ENCODE measurements at places on chromosomes 6 and 20.

GRCh38 chr20:51373713-51374455, 168.6 kb downstream of the NFATC2 start:
- H3K4me1 ChIP-seq = peaks cover 6% of the 10 kb centered on the region
- H3K4me3 ChIP-seq = no peak overlapping the region
- no peaks in the 10 kb centered on the region for H3K36me3 ChIP-seq
- H3K27me3 ChIP-seq = no peaks in the 10 kb centered on the region
- no peak for DNase-seq
- no peak overlapping the region for H3K27ac ChIP-seq

DNA sequence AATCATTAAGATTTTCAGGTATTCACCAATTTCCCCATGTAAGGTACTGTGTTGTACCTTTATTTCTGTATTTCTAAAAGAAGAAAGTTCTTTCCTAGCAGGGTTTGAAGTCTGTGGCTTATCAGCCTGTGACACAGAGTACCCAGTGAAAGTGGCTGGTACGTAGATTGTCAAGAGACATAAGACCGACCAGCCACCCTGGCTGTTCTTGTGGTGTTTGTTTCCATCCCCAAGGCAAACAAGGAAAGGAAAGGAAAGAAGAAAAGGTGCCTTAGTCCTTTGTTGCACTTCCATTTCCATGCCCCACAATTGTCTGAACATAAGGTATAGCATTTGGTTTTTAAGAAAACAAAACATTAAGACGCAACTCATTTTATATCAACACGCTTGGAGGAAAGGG, 40.6 kb upstream of the SMIM28 start:
- H3K4me3 ChIP-seq = no peak overlapping the region
- H3K27me3 ChIP-seq = no peaks in the 10 kb centered on the region

GRCh38 chr6:153130515-153131036, 506 bp downstream of the RGS17 start:
- peak overlapping the region; percentile 40 for H3K4me3 ChIP-seq
- H3K4me1 ChIP-seq = peaks cover 16% of the 10 kb centered on the region
- peaks cover 16% of the 10 kb centered on the region for H3K27me3 ChIP-seq
- no peak for DNase-seq
- H3K36me3 ChIP-seq = no peaks in the 10 kb centered on the region

DNA sequence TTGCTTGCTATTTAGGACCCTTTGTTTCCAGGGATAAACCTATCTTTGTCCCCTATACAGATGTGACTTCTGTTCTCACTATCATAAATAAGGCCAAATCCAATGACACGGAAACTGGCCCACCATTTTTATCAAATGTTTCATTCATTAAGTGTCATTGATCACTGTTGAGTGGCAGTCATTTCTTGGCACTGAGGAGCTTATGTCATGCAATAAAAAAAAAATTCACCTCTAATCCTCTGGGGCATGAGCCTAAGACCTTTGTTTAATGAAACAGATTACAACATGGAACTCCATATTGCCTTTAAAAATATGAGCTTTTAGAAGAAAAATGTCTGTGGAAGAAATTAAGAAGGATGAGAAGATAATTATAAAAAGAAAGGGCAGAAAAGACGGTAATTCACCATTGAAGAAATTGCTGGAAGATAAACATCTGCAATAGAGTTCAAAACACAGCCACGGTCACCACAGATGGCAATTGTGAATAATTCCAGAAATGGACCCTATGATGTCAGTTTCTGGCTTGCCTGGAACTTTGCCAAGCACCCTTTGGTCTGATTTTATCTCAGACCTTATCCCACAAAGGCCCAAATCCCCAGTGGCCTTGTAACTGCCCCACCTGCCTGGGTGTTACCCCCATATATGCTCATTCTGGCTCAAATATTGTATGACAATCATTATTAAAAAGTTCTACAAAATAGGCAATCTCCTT, 91.1 kb downstream of the DST start:
- no peak for DNase-seq
- H3K4me3 ChIP-seq = no peak overlapping the region
- no peak overlapping the region for H3K27ac ChIP-seq
- H3K36me3 ChIP-seq = no peaks in the 10 kb centered on the region
- no peaks in the 10 kb centered on the region for H3K27me3 ChIP-seq
- peaks cover 18% of the 10 kb centered on the region for H3K4me1 ChIP-seq

DNA sequence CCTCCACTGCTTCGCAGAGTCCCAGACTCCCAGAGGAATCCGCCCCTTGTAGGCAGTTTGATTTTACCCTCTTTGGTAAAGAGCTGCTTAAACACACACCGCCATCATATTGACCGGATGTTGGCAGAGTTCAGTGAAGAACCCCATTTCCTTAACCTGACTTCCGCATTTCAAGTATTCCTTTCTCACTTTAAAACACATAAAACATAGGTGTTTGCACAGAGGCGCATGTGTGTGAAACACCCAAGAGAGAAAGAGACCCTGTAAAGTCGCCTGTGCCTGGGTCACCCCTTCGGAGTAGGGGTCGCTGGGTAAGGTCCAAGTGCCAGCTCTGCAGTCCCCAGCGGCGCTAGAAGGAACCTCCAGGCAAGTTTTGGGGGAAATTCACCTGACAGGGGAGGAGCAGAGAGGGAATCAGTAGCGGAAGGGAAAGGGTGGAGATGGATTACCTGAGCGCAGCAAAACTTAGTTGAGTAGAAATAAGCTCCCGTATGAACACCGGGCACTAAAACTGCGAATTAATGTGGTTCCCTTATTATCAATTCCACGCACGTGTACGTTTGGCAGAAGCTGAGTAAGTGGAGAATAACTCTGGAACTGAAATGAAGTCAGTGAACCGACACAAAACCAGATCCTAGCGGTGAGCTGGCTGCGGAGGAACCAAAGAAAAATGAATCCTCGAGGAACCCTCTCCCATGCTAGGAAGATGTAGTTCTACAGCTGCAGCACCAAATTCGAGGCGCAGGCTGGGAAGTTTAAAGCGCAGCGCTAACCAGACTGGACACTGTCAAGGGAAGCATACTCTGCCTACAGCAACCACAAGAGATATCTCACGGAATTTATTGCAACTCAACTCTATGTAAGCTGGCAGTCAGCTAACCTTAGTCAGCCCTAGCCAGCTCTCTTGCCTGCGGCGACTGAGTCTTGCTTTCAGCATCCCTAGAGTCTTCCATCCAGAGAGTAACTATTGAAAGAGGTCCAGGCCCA, 3.5 kb upstream of the HTR1B start:
- no peaks in the 10 kb centered on the region for H3K36me3 ChIP-seq
- peak overlapping the region; percentile 52 for H3K4me3 ChIP-seq
- no peaks in the 10 kb centered on the region for H3K27me3 ChIP-seq

GRCh38 chr6:145865175-145865574, 50.6 kb upstream of the FBXO30 start:
- no peak overlapping the region for H3K4me3 ChIP-seq
- H3K4me1 ChIP-seq = peaks cover 5% of the 10 kb centered on the region
- no peak overlapping the region for H3K27ac ChIP-seq
- H3K36me3 ChIP-seq = no peaks in the 10 kb centered on the region

DNA sequence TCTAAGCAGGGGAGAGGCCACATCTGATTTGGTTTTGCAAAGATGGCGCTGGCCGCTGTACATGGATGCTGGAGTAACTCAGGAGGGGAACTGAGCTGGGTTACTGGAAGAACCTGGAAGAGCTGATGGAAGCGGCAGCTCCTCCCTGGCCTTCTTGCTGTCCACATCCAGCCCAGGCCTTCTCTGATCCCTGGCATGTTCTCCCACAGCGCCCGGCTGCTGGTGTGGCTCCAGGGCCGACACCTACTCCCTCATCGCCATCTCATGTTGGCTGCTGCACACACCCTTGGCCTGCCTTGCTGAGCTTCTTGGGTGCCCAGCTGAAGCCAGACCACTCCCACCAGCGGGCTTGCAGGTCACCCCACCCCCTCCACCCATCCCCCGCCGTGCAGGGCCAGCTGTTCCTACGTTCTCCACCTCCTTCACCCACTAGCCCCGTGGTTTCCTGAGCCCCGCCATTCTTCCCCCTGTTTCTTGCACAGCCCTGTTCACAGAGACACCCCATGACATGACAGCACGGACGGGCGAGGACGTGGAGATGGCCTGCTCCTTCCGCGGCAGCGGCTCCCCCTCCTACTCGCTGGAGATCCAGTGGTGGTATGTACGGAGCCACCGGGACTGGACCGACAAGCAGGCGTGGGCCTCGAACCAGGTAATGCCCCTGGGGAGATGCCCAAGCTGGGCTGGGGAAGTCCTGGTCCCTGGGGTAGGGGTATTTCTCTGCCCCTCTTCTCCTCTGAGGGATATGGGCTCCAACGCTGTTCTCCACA, 28.4 kb downstream of the VSTM2L start:
- H3K27me3 ChIP-seq = no peaks in the 10 kb centered on the region
- H3K4me3 ChIP-seq = no peak overlapping the region
- DNase-seq = no peak

DNA sequence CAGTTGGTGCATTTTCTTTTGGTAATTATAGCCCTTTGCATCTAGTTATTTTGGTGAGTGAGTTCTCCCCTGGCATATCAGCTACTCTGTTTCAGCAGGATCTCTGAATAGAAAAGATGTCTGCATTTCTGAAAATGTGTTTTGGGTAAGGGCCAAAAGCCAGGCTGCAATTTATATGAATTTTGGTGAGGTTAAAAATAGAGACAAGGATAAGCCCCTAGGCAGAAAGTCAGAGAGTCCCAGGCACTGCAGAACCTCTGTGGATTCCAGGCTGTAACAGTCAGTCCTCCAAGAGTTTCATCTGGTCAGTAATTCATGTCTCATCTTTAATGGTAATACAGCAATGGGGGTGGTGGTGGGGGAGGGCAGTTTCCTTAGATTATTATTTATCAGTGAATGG, 53.0 kb downstream of the HDGFL1 start:
- no peaks in the 10 kb centered on the region for H3K4me1 ChIP-seq
- DNase-seq = no peak
- no peaks in the 10 kb centered on the region for H3K36me3 ChIP-seq
- no peaks in the 10 kb centered on the region for H3K27me3 ChIP-seq
- no peak overlapping the region for H3K27ac ChIP-seq
- H3K4me3 ChIP-seq = no peak overlapping the region

- no peak for DNase-seq
- H3K36me3 ChIP-seq = no peaks in the 10 kb centered on the region
- H3K27ac ChIP-seq = no peak overlapping the region
- H3K4me3 ChIP-seq = no peak overlapping the region
- H3K27me3 ChIP-seq = no peaks in the 10 kb centered on the region
These were observed 54.2 kb downstream of the CNR1 start for GRCh38 chr6:88111991-88112390.

DNA sequence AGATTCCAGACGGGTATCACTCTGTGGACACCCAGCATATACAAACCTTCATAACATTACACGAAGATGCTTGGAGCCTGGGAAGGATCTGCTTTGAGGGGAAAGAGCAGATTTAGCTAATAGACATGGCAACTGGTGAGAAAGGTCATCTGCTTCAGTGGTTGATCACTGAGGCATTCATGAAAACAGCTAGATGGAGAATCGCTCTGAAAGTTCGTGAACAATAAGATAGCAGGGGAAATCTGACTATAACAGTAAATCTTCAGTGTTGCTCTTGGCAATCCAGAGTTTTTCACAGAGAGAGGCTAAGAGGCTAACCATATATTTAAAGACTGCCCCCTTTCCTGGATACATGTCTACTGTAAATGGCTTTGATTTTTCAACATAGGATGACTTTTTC, 245.3 kb downstream of the FARS2 start:
- no peaks in the 10 kb centered on the region for H3K36me3 ChIP-seq
- DNase-seq = no peak
- H3K27ac ChIP-seq = no peak overlapping the region

DNA sequence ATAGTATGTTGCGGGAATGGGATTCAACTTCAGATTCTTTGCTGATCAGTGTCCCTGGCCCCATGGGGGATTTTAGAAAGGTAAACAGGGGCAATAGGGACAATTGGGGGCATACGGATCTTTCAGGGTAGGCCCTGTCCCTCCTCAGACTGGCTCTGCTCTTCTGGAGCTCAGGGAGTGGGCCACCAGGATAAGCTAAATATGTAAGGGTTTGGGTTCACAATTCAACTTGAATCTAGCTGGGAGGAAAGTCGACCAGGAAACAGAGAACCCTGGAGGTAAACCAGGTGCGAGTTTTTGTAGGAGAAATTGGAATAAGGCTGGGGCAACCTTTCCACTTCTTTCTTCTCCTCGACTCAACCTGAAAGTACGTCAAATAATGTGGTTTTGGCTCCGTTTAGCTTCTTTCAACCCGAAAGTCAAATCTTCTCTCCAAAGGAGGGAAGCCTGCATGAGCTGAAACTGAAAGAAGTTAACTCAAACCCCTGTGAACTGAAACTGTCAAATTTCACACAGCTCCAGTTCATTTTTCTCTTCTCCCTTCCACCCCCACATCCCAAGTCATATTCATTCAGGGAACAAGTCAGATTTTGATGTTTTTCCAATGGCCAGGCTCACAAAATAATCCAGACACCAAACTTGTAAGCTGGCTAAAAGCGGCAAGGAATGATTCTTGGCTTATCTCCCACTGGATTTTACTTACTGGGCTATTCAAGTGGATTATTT, 278.2 kb downstream of the CLIC5 start:
- H3K4me3 ChIP-seq = no peak overlapping the region
- no peaks in the 10 kb centered on the region for H3K4me1 ChIP-seq
- no peak overlapping the region for H3K27ac ChIP-seq
- DNase-seq = no peak

- H3K27ac ChIP-seq = no peak overlapping the region
- H3K27me3 ChIP-seq = no peaks in the 10 kb centered on the region
- H3K4me3 ChIP-seq = no peak overlapping the region
- DNase-seq = no peak
These were observed 105.2 kb downstream of the SMOC2 start for GRCh38 chr6:168546151-168546550.

DNA sequence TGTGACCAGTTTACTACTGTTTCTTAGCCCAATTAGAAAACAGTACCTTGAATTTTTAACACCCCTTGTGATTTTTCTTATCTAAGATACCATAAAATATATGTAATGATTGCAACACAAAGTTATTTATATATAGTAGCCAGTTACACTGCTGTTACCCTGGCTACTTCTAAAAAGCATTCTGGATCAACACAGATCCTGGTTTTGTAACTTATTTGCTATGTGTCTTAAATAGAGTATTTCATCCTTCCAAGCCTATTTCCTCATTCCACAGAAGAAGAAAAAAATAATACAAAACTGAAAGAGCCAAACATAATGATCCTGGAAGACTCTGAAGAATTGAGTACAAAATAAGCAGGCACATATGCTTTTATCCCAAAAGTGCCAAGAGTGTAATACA, 19.0 kb upstream of the GSTA4 start:
- H3K4me1 ChIP-seq = peaks cover 7% of the 10 kb centered on the region
- peaks cover 45% of the 10 kb centered on the region for H3K36me3 ChIP-seq
- no peak overlapping the region for H3K4me3 ChIP-seq
